ENCODE measurements at places on chromosomes 5 and 9. TPM values are rescaled to one million over a fixed set of nuclear protein-coding genes. Genes with fewer than 3 reads are reported as not detected.

SYNPO gene
- polyA plus RNA-seq = 31.0 TPM

MSMP gene
- 0.41 TPM for polyA plus RNA-seq

DMRT3 gene
- polyA plus RNA-seq = not detected

MYMK gene
- polyA plus RNA-seq = not detected

All from ovary (tissue), 10 donors.